Fibroblast of skin of left quadriceps (primary cell): ENCODE measurements at places on chromosomes 3 and 15.
A peak's percentile ranks its signal among the peaks of the same experiment; 100 is the strongest.

DNA sequence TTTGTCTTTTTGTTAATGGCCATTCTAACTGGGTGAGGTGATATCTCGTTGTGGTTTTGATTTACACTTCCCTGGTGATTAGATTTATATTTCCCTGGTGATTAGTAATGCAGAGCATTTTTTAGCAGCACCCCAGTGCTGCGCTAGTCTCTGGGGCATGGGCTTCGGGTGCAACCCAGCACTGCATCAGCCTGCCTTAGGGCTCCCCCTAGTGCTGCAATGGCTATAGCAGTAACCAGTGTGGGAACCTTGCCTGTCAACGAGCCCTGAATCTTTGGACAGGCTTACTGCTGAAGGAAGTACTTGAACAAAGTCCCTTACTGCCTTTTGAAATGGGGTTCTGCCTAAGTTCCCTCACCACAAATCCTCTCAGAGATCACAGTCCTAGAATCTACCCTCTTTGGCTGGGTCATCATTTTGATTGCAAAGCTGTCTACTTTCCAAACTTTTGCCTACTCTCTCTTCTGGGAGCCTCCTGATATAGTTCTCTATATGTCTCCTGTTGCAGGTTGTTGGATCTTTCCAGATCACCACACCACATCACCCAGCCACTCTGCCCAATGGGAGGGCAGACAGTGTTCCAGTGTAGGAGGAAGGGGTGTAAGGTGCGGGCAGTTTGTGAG lies 79.2 kb upstream of the CCNL1 start:
- no peak for DNase-seq

DNA sequence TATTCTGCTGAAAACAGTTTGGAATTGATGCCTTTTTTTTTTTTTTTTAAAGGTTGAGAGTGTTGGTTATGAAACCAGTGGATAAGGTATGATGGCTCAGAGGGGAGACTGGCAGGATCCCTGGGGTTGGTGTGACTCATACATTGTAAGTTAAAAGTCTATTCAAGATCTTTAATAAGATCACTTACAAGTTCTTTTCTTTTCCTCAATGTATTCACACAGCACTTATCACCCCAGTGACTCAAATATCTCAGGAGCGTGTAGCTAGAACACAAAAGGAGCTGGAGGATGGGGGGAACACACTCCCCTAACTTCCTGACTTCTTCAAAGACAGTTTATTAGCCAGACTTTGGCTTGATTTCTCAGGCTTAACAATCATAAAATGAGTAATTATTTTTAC lies 285.3 kb downstream of the SV2B start:
- no peak for DNase-seq

GRCh38 chr3:130935761-130936492 lies 42.0 kb downstream of the ATP2C1 start:
- peak; percentile 39 for DNase-seq

DNA sequence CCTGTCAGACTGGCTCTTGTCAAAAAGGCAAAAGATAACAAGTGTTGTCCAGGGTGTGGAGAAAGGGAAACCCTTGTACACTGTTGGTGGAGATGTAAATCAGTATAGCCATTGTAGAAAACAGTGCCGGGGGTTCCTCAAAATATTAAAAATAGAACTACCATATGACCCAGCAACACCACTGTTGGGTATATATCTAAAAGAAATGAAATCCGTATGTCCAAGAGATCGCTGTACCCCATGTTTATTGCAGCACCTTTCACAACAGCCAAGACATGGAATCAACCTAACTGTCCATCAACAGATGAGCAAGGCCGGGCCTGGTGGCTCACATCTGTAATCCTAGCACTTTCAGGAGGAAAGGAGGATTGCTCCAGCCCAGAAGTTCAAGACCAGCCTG lies 6.2 kb downstream of the CYFIP1 start:
- no peak for DNase-seq

DNA sequence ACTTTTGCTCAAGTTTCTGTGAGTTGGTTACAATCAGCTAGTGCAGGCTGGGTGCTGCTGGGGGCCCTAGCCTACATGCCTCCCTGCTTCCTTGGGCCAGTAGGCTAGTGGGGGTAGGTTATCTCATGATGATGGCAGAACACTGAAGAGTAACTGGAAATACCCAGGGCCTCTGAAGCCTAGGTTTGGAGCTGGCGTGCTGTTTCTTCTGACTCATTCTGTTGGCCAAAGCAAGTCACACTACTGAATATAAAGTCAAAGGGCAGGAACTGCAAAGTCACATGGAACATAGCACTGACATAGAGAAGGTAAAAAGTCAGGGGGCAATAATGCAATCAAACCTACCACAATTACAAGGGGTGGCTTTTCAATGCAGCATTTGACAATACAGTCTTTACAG lies 34.5 kb downstream of the RASGRP1 start:
- no peak for DNase-seq

GRCh38 chr15:48720646-48721045 lies 75.1 kb upstream of the FBN1 start:
- DNase-seq, result no peak

DNA sequence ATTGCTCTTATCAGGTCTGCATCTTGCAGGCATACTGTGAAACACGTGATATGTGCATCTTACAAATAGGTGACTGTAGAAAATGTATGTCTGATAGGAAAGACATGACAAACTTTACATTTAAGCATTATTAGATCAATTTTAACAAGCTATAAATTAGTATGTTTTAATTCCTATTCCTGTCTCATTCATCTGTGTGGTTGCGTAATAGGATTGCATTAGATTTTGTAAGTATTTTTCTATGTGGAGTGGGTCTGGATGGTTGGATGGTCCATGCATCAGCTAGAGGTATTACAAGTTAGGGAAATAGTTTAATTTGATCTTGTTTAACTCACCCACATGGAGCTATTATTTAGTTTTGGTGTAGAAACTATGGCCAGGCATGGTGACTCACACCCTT lies 18.8 kb downstream of the ASTE1 start:
- DNase-seq, result no peak

GRCh38 chr15:65832549-65833364 lies 36.5 kb upstream of the RAB11A start:
- DNase-seq, result peak; percentile 46

GRCh38 chr3:133157716-133158115 lies 119.5 kb downstream of the TMEM108 start:
- DNase-seq, result no peak

DNA sequence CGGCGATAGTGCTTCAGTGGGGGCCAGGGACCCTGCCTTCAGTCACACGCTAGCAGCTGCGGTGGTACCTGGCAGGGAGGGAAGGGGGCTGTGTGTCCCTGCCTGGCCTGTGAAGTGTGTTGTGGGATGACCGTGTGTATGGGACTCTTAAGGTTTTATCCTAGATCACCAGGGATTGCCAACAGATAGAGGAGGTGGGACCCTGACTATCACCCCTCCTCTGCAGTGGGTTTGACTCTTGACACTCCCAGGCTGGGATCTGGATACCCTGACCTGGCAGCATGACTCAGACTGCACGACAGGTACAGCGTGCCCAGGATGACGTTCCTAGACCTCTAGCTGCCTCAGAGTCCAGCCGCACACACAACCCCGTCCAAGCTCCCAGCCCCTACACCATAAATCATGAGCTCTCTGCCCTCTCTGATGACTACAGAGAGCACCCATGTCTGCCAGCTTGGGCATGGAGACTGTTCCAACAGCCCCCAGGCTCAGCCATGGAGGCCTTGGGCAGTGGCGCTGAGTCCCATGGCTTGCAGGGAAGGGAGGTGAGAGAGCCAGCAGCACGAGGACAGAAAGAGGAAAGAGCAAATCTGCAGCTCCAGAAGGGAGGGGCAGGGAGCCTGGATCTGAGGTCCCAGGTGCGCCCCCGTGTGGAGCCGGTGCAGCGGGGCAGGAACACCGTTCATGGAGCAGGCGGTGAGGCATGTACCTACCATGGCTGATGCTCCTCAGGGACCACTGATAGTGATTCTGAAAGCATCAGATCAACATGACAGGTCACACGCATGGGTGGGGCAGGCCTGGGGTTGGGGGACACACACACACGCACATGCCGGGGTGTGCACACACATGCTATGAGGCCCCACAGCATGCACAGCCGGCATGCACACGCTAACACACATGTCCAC lies 71.0 kb downstream of the ADAMTS7 start:
- no peak for DNase-seq

GRCh38 chr3:186115239-186115996 lies 6.5 kb upstream of the ETV5 start:
- DNase-seq, result no peak

DNA sequence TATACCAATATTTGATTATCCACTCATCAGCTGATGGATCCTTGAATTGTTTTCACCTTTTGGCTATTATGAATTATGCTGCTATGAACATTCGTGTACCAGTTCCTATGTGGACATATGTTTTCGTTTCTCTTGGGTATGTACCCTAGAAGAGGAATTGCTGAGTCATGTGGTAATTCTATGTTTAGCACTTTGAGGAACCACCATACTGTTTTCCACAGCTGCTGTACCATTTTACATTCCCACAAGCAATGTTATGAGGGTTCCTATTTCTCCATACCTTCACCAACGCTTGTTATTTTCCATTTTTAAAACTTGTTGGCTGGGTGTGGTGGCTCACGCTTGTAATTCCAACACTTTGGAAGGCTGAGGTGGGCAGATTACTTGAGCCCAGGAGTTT lies 62.9 kb downstream of the RPLP1 start:
- DNase-seq, result no peak

GRCh38 chr15:68499620-68500312 lies 67.8 kb upstream of the ITGA11 start:
- no peak for DNase-seq

DNA sequence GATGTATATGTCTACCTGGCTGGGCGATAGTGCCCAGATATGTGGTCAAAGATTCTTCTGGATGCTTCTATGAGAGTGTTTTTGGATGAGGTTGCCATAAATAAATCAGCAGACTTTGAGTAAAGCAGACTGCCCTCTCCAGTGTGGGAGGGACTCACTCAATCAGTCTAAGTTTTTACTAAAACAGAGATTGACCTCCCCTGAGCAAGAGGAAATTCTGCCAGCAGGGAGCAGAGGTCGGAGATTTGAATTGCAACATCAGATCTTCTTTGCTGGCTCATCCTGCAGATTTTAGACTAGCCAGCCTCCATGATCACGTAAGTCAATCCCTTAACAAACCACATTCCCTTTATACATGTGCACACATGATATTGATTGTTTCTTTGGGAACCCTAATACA lies 300.9 kb downstream of the MCTP2 start:
- DNase-seq, result no peak

DNA sequence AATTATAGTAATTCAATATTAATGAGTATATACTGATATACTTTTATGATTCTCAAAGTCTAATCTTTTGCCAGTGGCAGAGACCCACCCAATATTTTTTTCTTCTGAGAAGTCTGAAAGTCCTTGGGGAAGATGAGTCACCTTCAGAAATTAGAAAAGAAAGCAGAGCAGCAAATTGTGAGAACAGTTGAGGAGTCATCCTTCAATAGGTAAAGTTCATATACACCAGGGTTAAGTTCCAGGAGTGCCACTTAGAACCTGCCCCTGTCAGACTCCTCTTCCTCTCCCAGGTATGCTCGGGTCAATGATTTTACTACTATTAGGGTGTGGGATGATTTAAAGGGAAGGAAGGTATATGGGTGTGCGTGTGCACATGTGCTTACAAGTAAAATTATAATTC lies 7.1 kb downstream of the CLRN1 start:
- DNase-seq, result no peak

- DNase-seq, result no peak
Observed at GRCh38 chr3:129605922-129606635, 397 bp downstream of the PLXND1 start.

- DNase-seq, result peak; percentile 36
Observed at GRCh38 chr15:31365655-31366127, 39.1 kb downstream of the KLF13 start.

DNA sequence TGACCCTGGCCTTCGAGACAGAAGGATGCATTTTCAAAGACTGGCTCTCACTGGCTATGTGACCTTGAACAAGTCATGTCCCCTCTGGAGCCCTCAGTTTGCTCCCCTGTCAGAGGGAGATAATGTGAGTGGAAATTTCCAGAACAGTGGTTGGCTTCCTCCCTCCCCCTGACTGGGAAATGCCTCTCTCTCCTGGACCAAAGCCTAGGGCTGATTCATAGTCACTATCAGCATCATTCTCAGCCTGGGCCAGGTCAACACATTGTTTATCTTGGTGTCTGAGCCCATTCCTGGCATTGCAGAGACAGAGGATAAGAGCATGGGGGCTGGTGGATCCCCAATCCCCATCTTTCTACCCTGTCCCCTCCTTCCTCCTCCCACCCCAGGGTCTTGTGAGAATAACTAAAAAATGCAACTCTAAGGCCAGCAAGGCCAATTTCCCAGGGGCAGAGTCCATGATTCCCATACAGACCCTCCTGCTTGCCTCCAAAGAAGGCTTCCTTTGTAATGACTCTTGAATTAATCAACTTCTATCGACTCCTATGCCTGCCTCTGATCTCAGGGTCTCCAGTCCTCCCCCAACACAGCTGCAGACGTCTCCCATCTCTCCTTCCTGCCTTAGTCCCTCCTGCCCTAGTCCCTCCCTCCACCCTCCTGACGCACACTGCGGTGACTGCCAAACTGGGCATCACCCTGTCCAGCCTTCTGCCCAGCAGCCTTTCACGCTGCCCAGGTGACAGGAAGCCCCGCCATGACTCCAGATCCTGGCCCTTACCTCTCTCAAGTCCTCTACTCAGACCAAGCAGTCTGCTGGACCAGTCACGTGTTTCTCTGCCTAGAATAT lies 35.4 kb upstream of the CORO2B start:
- peak; percentile 90 for DNase-seq

DNA sequence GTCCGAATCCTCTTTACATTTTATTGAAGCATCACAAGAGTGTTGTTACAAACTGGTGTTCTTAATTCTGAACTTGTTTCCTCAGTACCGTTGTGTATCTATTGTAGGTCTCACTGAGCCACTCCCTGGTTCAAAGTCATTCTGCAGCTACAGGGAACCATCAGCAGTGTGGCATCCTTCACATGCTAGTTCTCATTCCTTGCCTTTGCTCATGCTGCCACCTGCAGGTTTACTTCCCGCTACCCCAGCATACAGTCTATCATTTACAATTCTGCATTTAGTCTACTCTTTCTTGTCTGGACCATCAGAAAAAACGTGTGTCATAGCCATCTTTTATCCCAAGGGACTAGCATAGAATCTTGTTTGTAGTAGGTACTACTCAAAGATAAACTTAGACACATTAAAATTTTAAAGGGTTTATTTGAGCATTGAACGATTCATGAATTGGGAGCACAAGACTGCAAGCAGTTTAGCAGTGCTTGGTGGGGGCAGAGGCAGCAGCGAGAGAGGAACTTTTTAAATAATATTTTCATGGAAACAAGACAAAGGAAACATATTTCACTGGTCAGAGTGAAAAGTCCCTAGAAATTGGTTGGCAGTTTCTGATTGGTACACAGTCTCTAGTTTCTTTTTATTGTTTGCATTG lies 402.1 kb downstream of the CADM2 start:
- DNase-seq, result peak; percentile 14

GRCh38 chr3:126925411-126926171 lies 57.3 kb upstream of the PLXNA1 start:
- DNase-seq, result no peak
